ENCODE measurements at places on chromosomes 2 and 18.

GRCh38 chr2:43178602-43179542, 47.5 kb downstream of the ZFP36L2 start:
- no peak for DNase-seq

DNA sequence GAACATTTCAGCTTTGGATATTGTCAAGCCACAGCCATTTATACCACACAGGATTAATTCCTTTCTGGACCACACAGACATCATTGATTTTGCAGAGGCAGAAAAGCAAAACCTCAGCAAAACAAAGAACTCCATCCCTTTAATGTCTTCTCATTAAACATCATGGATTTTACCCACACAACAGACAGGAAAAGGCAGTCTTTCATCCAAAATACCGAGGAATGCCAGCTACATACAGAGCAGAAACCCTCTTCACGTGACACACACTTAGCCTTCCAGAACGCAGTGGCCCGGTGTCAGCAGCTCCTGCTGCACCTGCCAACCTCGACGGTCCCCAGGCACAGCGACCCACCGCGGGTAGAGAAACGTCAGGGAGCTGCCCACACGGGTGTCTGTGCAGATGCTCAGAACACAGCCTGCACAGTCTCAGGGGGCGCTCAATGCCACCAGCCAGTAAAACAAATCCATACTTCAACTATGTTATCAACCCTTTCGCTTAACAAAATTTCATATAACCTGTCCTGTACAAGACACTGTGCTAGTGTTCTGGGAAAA, 304.5 kb downstream of the EIPR1 start:
- DNase-seq, result no peak

DNA sequence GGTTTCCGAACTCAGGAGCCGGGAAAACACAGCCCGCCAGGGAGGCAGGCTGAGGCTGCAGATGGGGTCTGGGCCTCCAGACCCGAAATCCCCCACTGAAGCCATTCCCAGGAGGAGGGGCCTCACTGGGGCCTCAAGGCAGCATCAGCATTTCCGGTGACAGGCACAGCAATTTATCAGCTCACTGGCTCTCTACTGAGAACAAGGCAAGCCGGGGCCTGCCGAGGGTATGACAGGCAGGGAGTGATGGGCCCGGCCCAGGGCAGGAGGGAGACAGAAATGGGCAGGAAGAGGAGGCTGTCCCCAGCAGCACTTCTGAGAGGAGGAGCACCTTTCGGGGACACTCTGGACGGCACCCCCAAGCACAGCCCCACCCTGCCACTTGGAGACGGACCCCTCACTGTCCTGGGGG, 12.5 kb downstream of the SDC1 start:
- no peak for DNase-seq

- DNase-seq, result no peak
Observed at GRCh38 chr2:240591784-240592183, 5.2 kb downstream of the CAPN10 start.

GRCh38 chr2:67725731-67726130, 328.6 kb downstream of the ETAA1 start:
- no peak for DNase-seq

- no peak for DNase-seq
Observed at GRCh38 chr2:99297994-99298393, 3.0 kb downstream of the LYG1 start.

- DNase-seq, result no peak
Observed at GRCh38 chr2:185790361-185790760, 51.8 kb downstream of the FSIP2 start.

DNA sequence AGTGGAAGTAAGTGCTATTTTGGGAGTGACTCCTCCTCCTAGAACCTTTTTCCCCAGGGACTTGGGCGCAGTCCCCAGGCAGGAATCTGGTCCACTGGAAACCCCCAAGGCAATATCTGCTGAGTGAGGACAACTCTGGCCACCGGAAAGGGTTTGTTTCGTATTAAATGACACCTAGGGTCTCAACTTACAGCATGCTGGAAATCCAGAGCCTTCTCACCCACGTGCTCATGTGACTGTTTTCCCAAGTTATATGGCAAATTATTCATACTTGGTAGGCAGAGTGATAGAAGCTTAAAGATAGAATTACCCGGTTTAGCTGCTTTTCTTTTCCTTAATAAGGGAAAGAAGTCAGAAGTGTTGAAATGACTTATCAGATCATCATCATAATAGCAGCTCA, 436.9 kb upstream of the SPRED2 start:
- DNase-seq, result no peak

DNA sequence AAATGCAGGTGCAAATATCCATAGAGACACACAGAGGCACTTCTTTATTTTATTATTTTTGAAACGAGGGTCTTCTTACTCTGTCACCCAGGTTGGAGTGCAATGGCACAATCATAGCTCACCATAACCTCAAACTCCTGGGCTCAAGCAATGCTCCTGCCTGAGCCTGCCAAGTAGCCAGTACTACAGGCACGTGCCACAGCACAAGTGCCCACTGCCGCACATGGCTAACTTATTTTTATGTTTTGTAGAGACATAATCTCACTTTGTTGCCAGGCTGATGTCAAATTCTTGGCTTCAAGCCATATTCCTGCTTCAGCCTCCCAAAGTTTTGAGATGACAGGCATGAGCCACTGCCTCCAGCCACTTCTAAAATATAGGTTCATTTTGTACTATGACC, 537.6 kb downstream of the THSD7B start:
- no peak for DNase-seq

GRCh38 chr18:25454730-25455129, 102.8 kb upstream of the ZNF521 start:
- DNase-seq, result no peak

- no peak for DNase-seq
Observed at GRCh38 chr2:40282428-40282827, 169.5 kb downstream of the SLC8A1 start.

GRCh38 chr2:8482432-8482831, 199.4 kb upstream of the ID2 start:
- no peak for DNase-seq

- no peak for DNase-seq
Observed at GRCh38 chr2:84851876-84852275, 29.0 kb downstream of the TRABD2A start.

DNA sequence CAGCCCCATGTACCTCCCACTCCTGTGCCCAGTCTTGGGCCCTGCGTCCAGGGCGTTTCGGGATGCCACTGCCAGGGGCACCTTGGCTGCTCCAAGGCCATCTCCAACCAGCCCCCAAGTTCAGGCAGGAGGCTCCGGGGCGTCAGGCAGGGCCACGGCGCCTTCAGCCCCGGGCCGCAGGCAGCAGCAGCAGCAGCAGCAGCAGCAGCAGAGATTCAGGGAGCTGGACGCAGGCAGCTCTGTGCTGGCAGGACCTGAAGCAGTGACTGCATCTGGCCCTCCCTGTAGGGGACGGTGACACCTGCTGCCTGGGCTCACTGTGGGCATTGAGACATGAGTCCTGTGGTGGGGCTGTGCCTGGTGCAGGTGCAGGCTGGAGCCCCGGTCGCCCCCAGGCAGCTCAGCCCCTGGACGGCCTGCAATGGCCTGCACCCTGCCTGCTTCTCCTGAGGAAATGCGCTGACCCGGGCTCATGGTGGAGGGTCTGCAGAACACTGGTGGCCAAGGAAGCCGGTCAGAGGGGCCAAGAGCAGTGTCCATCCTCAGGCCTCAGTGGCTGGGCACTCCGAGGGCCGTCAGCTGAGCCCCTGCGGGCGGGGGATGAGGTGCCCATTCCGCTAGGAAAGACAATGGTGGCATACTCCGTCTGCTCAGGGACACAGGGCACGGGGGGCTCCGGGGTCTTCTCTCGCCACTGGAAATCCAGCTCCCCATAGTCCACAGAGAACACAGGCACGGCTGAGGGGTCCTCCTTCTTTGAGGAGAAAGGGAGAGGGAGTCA, 8.0 kb downstream of the PDCD1 start:
- no peak for DNase-seq

DNA sequence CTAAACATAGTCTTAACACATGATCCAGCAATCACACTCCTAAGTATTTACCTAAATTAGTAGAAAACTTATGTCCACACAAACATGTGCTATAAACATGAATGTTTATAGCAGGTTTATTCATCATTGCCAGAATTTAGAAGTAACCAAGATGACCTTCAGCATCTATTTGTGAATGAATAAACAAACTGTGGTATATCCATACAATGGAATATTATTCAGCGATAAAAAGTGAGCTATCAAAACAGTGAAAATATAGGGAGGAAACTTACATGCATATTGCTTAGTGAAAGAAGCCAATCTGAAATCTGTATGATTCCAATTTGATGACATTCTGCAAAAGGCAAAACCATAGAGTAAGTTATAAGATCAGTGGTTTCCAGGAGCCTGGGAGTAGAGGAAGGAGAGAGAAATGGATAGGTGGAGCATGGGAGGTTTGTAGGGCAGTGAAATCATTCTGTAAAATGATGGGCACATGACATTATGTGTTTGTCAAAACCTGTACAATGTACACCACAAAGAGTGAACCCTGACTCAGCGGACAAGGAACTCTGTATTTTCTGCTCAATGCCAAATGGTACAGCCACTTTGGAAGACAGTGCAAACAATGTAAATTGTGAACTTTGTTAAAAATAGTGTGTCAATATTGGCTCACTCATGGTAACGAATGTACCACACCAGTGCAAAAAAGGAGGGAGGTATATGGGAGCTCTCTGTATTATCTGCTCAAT, 61.9 kb upstream of the IGFBP2 start:
- DNase-seq, result no peak

GRCh38 chr2:127564429-127565260, 29.2 kb downstream of the MYO7B start:
- no peak for DNase-seq

GRCh38 chr2:189409647-189410046, 31.6 kb upstream of the WDR75 start:
- DNase-seq, result no peak

DNA sequence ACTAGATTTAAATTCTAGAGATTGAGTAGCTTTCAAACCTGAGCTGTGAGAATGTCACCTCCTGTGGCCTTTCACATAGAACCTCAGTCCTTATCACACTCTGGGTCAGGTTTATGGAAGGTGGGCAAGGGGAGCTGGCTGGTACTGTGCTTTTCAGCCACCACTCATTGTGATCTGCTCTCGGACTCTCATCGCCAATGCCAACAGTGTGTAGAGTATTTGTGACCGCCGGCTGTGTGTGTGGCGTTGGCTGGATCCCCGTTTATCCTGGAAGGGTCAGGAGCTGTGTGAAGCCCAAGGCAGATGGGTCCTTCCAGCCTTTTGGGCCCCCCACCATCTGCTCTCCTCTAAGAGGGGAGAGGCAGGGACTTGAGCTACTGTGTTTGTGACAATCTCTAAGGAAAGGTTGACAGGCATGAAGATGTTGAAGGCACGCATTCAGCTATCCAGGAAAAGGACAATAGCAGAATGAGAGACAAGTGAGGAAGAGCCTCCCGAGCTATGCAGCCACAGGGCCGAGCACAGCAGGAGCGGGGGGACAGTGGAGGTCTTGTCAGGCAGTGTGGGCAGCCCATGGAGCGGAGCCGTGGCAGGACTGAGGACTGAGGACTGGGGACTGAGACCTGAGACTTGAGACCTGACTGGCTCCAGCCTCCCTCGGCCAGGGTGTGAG, 107.1 kb upstream of the TPO start:
- no peak for DNase-seq

Measured in activated CD4-positive, alpha-beta T cell treated with anti-CD3 and anti-CD28 coated beads, Interleukin-2, amount 50 U/mL, for 16 hours (primary cell).